ENCODE measurements at places on chromosomes 12 and 14.

DNA sequence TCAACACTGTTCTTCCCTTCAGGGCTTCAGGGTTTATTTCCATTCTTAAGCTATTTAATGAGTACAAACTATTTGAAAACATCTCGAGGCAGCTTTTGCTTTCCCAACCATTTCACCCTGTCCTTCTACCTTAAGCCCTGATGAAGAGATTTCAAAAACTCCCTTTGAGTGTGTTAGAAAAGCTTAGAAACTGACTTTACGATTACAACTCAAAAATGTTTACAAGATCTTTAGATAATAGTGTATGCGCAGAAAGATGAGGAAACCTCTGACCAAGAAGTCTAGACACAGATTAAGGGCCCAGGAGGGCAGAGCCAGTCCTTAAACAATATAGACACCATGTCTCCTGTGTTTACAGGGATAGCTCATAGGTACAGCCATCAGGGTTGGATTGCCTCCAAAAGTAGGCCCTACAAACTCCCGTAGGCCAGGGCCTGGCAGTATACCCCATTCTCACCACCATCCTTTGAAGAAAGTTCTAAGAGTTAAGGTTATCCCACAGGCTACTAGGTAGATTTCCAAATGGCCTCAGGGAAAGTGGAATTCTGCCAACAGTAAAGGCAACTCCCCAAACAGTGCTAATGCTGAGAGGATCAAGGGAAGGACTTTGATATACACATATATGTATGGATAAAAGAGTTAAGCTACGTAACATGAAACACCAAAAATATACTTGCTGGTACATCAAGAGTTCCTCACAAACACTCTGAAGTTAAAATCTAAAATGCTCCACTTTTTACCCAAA lies 11.4 kb upstream of the SOS2 start:
- no peak for DNase-seq

DNA sequence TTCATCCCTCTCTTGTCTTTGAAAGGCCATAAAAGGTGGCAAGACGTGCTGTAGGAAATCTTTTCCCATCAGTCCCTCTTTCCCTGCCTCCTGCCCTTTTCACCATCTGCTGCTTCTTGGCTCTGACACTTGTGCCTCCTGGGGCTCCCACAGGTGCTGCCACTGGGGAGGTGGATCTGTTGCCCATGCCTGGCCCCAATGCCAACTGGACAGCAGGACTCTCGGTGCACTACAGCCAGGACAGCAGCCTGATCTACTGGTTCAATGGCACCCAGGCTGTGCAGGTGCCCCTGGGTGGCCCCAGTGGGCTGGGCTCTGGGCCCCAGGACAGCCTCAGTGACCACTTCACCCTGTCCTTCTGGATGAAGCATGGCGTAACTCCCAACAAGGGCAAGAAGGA lies 6.5 kb downstream of the CLSTN3 start:
- no peak for DNase-seq

DNA sequence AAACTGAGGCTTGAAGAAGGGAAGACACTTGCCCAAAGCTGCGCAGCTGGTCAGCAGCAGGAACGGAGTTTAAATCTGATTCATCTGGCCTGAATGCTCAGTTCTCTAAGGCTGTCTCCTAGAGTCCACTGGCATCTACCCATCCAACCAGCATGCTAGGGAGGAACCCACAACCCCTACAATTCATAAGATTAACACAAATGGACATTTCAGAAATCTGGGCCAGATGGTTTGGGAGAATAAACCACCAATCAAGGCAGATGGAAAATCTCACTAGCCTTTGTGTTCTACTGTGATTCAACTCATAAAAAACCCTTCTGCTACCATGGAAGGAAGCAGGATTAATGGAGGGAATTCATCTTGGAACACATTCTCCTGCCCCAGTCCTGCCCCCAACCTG lies 67.8 kb downstream of the WSCD2 start:
- DNase-seq, result no peak

DNA sequence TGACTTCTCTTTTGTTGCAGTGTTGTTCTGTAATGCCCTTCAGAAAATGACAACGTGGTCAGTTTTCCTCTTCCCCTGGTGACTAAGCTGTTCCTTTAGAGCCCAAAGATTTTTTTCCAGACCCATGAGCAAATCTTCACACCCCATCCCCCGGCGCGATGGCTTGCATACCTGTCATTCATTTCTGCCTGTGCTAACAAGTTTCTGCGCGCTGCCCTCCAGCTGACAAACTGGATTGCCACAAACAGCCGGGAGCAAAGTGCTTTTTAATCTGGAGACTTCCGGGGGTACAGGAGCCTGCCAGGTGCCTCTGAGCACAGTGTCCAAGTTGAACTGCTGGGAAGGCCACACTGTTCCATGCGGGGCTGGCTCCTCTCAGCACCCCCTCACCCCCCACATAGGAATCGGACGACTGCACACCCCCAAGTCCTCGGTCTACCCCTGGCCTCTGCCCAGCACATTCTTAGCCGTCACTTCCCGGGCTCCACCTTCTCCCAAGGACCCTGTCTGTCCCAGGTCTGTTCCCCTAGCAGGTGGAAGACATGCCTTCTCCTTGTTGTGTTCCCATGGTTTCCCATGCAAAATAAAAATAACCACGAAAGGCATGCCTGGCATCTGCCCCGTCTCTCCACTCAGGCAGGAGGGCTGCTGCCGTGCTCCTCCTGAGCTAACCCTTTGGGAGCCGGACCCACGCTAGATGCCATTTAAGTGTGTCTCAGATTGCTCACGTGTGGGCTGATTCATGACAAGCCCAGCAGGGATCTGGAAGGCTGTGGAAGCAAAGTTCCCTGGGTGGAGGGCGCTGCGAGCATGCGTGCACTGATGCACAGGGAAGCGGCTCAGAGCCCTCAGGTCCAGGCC lies 14.1 kb downstream of the RILPL1 start:
- no peak for DNase-seq

GRCh38 chr12:50087995-50088394 lies 2.9 kb downstream of the SMARCD1 start:
- no peak for DNase-seq

GRCh38 chr12:126418400-126418799 lies 1353.2 kb downstream of the AACS start:
- no peak for DNase-seq

- DNase-seq, result no peak
Observed at GRCh38 chr14:104588066-104588857, 8.7 kb downstream of the C14orf180 start.

- no peak for DNase-seq
Observed at GRCh38 chr14:98808494-98809407, 463.2 kb downstream of the BCL11B start.

- DNase-seq, result no peak
Observed at GRCh38 chr12:17503742-17504141, 586.3 kb downstream of the RERGL start.

DNA sequence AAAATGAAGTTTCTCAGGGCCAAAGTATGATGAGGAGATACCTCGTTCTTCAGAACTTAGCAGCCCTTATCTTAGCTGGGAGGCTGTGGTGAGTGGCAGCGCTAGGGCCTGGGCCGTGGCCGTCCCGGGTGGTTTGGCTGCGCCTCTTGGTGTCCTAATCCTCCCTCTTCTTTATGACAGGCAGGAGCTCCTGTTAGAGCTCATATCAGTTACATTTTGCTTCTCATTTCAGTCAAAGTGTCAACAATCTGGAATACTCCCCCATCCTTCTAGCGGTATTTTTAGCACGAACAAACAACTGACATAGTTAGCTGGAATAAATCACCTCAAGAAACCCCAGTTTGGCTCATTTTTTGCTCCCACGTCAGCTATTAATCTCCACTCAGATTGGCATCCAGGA lies 188.8 kb downstream of the TTC7B start:
- DNase-seq, result no peak

GRCh38 chr12:47987411-47988072 lies 16.7 kb downstream of the COL2A1 start:
- DNase-seq, result no peak

DNA sequence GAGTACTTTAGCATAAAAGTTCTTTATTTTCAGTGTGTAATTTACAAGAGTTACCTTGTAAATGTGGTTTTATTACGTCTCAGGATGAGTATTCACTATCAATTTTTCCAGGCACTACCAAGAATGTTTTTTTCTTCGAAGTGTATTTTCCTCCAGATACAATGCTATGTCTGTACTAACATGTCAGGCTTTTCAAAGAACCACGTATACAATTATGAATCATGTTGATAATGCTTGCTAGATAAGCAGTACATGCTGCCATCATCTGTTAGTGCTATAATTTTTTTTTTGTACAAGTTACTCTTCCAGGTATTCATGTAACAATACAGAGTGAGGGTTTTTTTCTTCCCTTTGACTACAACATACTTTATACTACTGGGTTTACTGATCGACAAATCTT lies 5.6 kb upstream of the KANSL2 start:
- DNase-seq, result no peak

GRCh38 chr12:50751948-50752721 lies 11.8 kb upstream of the ATF1 start:
- no peak for DNase-seq

GRCh38 chr14:99181241-99181640 lies 90.8 kb downstream of the BCL11B start:
- no peak for DNase-seq

DNA sequence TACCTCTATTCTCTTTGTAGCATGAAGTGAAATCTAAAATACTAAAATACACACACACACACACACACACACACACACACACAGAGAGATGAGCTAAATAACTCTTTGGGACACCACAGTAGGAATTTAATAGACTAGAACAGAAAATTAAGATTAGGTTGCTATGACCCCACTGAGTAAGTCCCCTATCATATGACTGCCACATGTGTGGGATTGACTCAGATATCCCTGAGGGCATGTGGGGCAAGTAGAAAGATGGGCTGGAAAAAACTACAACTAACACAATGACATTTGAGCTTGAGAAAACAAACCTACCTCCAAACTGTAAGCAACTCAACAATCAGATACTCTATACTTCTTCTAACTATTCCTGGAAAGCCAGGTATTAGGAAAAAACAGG lies 27.0 kb downstream of the SLC25A21 start:
- DNase-seq, result no peak

DNA sequence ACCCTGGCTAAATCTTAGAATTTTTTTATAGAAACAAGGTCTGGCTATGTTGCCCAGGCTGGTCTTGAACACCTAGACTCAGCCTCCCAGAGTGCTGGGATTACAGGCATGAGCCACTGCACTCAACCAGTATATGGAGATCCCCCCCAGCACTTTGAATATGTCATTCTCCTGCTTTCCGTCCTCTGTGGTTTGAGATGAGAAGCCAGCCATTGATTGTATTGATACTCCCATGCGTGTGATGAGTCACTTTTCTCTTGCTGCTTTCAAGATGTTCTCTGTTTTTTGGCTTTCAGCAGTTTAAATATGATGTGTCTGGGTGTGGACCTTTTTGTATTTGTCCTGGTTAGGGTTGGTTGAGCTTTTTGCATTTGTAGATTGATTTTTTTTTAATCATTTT lies 75.2 kb upstream of the DNM1L start:
- DNase-seq, result no peak

GRCh38 chr12:44217146-44217883 lies 381.4 kb downstream of the TMEM117 start:
- no peak for DNase-seq

DNA sequence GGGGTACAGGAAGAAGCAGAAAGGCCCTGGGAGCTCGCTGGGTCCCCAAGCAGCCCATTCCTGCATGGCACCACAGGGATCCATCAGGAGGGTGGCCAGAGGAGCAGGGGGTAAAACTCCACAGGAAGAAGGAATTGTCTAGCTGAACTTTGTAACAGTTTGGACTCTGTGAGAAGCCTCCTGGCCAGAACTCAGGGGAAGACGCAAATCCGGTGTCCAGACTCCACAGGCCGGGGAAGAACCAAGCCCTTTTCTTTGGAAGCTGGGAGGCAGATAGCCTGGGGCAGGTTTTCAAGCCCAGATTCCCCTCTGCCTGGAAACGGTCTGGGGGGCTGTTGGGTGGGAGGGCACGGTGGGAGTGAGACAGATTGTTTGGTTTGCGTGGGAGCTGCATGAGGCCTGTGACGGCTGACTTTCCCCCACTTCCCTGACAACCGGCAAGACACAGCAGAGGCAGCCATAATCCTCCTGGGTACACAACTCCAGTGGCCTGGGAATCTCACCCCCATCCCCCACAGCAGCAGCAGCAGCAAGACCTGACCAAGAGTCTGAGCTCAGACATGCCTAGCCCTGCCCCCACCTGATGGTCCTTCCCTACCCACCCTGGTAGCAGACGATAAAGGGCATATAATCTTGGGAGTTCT lies 16.7 kb downstream of the GPHB5 start:
- no peak for DNase-seq

- no peak for DNase-seq
Observed at GRCh38 chr12:3304436-3305165, 186.4 kb upstream of the PRMT8 start.

DNA sequence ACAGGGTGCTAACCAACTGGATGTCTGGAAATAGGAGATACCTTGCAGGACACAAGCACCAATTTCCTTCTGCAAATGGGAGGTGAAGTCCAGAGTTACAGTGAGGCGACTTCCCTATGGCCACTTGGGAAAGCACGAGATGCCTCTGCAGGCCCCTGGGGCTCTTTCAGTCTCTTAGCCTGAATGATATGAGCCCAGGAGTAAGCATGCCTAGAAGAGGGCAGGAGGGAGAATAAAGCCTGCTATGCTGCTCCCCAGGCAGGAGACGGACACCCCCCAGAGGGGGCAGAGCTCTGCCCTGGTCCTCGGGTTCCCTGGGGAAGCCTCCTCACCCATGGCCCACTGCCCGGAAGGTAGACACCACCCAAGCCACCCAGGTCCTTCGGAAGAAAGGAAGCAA lies 105.1 kb downstream of the GCH1 start:
- no peak for DNase-seq

DNA sequence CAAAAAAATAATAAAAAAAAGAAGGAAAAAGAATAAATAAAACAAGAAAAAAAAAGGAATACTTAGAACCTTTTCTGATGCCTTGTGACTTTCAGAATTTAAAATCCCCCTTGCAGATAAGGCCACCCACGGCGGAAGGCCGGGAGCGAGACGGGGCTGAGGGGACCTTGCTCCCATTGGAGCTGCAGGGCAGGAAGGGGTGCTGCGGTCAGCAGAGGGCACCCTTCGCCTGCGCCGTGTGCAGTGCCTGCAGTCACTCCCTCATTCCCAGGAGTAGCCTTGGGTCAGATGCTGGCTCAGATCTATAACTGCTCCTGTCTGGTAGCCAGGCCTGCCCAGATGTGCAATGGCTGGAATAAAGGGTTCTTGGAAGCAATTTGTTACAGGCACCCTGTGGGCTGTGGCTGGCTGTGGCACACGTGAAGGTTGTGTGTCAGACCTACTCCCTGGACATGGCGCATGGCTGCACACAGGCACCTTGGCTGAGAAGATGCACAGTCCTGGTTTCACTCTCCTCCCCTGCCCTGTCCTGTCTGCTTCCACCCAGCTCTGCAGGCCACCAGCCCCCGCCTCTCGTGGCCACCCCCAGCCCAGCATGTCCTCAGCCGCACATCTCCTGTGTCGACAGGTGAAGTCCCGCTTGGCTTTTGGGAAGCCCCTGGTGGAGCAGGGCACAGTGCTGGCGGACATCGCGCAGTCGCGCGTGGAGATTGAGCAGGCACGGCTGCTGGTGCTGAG lies 13.4 kb upstream of the ALDH2 start:
- DNase-seq, result no peak

Data from CD14-positive monocyte (primary cell).